ENCODE measurements at places on chromosomes 4 and X. TPM values are rescaled to one million over a fixed set of nuclear protein-coding genes. Genes with fewer than 3 reads are reported as not detected.

The SPANXA1 gene
- not detected for total RNA-seq

The TGIF2LX gene
- not detected for total RNA-seq

The PROM1 gene
- total RNA-seq: not detected

The SLC9A7 gene
- total RNA-seq: 76.4 TPM

The RNF212 gene
- under 0.01 TPM for total RNA-seq

The GRIA3 gene
- not detected for total RNA-seq

The TLR1 gene
- total RNA-seq: 1.1 TPM
